ENCODE measurements at places on chromosomes 1 and 21.

GRCh38 chr1:54885237-54885679, 1.7 kb downstream of the DHCR24 start:
- no peak for DNase-seq

- DNase-seq = peak; percentile 37
Measured at GRCh38 chr1:68116643-68117235, 66.3 kb upstream of the DIRAS3 start.

- DNase-seq = no peak
Measured at GRCh38 chr21:21971384-21971783, 973.2 kb downstream of the NCAM2 start.

GRCh38 chr1:240455228-240455821, 156.6 kb downstream of the GREM2 start:
- no peak for DNase-seq

Data from activated CD4-positive, alpha-beta T cell treated with anti-CD3 and anti-CD28 coated beads, Interleukin-2, amount 50 U/mL, for 1 hour (primary cell).